ENCODE measurements at places on chromosomes 2 and 18.
A peak's percentile ranks its signal among the peaks of the same experiment; 100 is the strongest.

DNA sequence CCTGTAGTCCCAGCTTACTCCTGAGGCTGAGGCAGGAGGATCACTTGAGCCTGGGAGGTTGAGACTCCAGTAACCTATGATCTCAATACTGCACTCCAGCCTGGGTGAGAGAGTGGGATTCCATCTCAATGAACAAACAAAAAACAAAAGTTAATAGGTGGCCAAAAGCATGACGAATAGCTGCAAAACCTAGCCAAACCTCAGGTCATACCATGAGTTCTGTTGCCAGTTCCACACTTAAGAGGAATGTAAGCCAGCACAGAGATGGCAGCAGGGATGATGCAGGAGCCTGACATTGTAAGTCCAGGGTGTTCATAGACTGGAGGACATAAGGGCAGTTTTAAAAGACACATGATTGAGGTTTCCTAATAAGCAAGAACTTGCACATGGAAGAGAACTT is 55.3 kb upstream of the RMDN2 start:
- no peak for DNase-seq

DNA sequence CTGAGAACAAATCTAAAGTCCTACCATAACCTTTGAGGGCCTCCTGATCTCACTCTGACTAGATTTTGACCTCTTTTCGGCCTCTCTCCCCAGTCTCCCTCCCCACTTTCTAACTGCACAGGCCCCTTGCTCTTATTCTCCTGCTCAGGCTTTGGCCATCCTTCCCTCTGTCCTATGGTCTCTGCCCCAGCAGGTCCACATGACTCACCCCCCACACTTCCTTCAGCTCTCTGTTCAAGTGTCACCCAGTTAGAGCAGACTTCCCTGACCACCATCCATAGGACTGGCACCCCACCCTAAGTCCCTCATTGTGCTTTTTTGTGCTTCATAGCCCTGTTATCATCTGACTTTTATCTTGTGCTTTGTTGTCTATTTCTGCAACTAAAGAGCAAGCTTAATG is 41.2 kb upstream of the NT5C1B start:
- no peak for DNase-seq

DNA sequence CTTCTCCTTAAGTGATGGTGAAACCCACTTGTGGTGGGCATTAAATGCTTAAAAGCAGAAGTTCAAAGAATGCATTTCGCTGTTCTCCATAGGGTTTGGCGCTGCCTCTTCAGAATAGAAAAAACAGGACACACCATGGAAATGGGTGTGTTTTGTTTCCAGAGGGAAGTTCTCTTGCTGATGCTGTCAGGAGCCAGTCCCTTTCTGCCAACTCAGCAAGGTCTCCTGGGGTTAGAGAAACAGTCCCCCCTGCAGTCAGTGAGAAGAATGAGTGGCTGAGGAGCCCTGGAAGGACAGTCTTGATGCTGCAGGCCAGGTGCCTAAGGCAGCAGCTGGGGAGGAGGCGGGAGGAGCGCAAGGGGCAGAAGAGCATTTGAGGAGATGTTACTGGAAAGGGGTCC is 37.8 kb upstream of the ASAP2 start:
- no peak for DNase-seq

- DNase-seq, result peak; percentile 84
Measured at GRCh38 chr2:196239622-196240587, 68.5 kb upstream of the STK17B start.

DNA sequence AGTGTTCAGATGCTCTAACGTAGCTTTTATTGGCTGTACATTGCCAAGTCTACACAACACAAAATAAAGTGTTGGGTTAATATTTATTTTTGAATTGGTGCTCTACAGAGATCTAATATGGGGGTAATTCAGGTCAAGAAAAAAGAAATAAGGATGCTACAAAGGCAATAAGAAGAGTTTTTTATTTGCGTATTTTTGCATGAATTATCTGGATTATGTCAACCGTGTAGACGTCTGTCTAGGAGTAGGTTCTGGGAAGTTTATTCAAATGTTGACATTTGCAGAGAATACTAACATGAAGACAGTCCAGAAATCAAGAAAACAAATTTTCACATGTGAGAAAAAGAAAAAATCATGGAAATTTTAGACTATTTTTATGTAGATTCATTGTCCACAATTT is 876.7 kb upstream of the POU3F3 start:
- no peak for DNase-seq

DNA sequence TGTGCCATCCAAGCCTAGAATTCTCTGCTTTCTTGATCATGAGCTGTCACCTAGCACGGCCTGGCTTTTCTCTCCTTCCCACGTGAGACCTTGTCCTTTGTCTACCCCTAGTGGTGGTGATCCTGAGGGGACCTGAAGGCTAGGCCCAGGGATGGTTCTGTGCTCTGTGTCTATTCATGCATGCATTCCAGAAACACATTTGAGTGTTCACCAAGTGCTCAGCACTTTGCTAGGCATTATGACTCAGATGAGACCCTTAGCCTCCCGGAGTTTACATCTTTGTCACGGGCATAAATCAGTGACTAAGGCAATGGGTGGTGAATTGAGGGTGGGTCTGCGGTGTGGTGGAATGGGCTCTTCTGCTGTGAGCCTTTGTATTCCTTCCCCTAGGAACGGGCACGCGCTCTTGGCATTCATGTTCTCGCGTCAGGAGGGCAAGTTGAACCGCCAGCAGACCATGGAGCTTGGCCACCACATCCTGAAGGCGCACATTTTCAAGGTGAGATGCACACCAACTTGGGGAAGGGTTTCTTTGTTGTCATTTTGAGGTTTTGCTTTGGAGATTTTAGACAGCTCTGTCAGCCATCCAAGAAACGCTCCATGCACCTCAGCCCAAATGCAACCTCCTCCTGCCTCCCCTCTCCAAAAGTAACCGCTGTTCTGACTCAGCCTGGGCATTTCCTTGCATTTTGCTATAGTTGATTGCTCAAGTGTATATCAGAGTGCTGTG is 100.9 kb downstream of the WDSUB1 start:
- DNase-seq, result no peak

- peak; percentile 38 for DNase-seq
Measured at GRCh38 chr2:32064021-32064601, 755 bp downstream of the SPAST start.

- no peak for DNase-seq
Measured at GRCh38 chr18:57131101-57131500, 15.8 kb upstream of the BOD1L2 start.

GRCh38 chr2:232354069-232354468 is 24.5 kb upstream of the ALPP start:
- DNase-seq, result no peak

DNA sequence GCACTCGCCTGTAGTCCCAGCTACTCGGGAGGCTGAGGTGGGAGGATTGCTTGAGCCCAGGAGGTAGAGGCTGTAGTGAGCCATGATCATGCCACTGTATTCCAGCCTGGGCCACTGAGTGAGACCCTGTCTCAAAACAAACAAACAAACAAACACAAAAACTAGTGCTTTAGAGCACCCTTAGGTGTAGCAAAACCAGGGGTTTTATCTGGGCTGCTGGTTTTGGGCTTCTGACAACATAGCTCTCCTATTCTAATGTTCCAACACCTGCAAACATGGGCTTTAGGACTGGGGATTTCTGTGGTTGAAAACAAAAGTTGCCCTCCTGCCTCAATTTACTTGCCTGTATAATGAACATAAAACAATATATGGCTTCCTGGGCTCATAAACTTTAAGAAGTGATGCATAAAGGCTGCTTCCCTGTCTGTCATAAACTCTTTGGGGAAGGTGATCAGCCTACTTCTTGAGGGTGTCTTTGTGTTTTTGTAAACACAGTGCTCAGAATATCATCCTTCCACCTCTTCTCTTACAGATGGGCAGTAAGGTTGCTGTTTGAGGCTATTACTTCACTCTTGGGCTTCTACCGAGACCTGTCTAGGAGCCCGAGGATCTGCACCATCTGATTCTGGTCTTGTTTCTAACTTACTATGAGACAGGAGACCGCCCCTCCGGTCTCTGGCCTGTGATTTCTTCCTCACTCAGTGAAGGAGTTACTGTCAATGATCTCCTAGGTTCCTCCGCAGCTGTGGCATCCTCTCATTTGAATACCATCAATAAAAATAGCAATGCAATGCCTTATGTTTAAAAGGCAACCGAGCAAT is 246.5 kb downstream of the MYCN start:
- DNase-seq, result no peak

DNA sequence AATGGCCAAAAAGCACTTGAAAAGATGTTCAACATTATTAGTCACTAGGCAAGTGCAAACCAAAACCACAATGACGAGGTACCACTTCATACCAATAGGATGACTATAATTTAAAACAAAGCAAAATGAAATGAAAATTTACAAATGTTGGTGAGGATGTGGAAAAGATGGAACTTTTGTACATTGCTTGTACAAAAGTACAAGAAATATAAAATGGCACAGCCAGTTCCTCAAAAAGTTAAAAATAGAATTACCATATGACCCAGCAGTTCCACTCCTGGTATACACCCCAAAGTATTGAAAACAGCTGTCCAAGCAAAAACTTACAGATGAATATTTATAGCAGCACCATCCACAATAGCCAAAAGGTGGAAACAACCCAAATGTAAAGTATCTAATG is 107.8 kb upstream of the XPO1 start:
- DNase-seq, result no peak

DNA sequence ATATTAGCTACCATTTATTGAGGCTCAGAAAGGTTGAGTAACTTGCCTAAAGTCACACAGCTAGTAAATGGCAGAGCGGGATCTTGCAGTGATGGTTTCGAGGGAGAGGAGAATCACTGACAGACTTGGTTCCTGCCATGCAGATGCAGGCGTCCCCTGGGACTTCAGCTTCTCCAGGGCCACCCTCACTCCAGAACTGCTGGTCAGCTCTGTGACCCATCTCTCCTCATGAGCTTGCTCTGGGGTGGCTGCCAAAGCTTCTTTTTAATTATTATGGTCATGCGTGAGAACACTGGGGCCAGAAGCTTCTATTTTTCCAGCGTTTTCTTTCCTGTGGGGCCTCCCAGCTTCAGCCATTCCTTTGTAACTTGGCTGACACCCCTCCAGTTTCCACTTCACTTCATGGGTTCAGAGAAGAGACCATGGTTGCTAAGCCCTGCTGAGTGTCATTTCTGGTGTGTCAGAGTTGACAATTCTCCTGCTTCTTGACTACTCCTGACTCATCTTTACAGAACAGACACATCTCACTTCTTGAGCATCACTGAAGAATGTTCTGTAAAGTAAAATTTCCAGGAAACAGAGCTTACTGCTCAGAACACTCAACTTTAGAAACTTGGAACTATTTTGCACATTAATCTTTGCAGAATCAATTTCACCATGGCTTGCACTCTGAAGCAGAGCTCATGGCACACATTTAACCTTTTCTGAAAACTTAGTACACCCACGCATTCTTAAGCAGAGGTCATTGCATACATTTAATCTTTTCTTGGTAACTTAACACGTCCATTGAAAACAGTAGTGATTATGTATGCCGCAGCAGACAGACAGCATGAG is 70.4 kb downstream of the IL1R2 start:
- DNase-seq, result no peak

DNA sequence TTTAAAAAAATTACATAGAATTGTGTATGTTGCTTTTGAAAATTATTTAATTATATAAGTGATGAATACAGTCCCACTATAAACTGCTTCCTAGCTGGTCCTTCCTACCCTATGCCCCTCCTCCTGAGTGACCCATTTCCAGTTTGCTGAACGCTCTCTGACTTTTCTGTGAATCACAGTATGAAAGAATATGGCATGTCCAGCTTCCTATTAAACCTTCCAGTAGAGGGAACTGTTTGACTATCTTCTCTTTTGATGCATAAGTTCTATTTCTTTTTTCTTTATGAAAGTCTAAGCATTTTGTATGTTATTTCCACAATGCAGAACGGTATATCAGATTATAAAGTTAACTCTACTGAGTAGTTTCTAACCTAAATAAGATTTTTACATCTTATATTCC is 41.3 kb downstream of the PSMG2 start:
- no peak for DNase-seq

DNA sequence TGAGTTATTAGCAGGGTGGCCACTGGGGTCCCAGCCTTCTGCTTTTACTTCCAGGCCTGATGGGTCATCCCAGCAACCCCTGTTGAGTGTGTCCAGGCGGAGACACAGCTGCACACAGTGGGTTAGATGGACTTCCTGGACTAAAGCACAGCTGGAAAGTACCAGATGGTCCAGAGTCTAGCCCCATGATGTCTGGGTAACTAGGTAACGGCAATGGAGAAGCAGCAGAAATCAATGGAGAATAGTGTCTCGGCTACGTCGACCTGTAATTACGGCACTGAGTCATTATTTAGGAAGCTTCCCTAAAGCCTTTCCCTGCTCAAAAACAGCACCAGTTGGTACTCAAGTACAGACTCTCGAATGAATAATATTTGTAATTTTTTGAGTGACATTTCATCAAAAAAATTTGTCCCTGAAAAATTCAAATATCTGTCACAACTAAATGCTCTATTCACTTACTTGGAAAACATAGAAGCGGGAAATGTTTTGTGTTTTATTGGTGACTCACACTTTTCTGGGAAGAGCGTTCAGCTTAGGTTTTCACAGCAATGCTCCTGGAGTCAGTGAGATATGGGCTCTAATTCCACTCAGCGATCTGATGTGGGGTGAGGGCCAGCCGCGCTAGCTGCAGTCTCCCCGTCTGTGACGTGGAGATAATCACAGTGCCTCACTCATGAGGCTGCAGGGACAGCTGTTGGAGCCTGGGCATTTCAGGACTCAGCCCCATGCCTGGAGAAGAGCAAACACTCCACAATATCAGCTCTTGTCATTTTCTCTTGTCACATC is 16.2 kb upstream of the ARL4C start:
- no peak for DNase-seq

DNA sequence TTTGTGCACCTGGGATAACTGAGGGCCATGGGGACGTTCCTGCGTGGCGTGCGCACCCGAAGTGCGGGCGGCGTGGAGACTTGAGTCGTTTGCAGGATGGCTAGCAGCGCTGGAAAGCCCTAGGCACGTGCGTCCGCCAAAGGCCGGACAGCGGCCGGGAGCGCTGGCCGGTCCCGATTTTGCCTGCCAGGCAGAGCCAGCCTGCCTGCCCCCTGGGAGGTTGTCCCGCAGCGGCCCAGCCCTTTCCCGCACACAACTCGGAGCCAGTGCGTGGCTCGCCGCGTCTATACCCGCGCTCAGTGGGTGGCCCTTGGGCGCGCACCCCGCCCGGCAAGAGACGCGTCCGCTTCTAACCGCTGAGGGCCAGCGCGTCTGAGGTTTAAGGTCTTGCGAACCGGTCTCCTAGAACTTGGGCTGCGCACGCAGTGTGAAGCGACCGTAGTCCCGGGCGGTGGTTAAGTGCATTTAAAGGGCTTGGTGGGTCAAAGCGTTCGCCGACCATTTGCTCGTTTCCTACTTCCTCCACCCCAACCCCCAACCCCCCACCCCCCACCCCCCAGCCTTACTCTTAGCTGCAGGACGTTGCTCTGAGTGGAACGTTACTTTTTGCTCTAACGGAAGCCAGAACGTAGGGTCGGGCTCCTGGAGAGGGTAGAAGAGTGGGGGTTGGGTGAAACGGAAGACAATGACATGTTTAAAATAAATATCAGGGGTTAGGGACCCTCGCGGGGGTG is 627 bp downstream of the CDCA7 start:
- peak; percentile 29 for DNase-seq

Measured in stimulated activated naive CD4-positive, alpha-beta T cell (primary cell).